ENCODE measurements at places on chromosomes 4 and X. TPM values are rescaled to one million over a fixed set of nuclear protein-coding genes. Genes with fewer than 3 reads are reported as not detected.

GRCh38 chr4:157128395-157128794, 52.4 kb downstream of the GLRB start:
- peak; percentile 49 for DNase-seq

DNA sequence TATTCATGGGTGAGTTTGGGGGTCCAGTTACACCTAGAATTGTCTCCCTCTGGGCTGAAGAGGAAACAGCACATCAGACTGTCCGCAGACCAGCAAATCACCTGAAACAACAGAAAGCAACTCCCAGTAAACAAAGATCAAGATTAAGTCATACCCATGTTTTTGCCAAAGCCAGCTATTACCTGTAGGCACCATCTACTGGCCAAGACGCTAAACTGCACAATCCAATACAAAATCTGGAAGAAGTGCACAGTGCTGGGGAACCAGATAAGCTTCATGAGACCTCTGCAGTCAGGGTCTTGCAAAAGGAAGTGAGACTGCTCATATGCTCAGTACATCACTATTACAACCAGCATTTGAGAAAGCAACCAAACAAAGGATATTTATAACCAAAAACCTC, 157.5 kb upstream of the ITM2A start:
- no peak for DNase-seq

- DNase-seq: peak; percentile 77
These were observed 149.6 kb upstream of the MID1 start for GRCh38 chrX:10769696-10770619.

DNA sequence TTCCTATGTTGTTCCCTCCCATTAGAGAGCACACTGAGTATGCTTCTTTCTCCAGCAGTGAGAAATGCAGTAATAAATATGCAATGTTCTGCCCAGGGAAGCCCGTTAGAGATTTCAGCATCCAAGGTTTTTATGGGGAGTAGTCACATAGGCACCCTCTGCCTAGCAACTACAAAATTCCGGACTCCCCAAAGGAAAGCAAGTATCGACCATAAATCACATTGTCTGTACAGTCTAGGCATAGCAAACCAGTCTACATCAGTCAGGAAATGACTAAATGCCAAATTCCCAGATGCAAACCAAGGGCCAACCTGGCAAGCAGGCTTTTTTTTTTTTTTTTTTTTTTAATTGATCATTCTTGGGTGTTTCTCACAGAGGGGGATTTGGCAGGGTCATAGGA, 34.8 kb downstream of the GPR101 start:
- no peak for DNase-seq

DNA sequence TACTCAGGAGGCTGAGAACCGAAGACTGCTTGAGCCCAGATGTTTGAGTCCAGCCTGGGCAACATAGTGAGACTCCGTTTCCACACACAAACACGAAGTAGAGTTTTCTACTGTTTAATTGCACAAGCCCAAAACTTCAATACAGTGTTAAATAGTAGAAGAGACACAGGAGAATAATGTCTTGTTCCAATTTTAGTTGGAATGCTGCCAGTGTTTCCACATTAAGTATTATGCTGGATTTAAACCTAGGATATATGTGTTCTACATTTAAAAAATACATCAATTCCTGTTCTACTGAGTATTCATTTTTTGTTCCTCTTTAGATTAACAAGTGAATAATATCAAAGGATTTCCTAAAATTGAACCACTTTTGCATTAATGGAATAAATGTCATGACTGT, 91.3 kb downstream of the LCORL start:
- peak; percentile 12 for DNase-seq

GRCh38 chr4:24093446-24093845, 203.6 kb upstream of the PPARGC1A start:
- DNase-seq: no peak

PABPC1L2B gene
- total RNA-seq: not detected

BTC gene
- 32.9 TPM for total RNA-seq

MAGED4 gene
- 3.5 TPM for total RNA-seq

BEND2 gene
- total RNA-seq: not detected

AFF1 gene
- 41.1 TPM for total RNA-seq

GPR143 gene
- total RNA-seq: not detected

TMSB15A gene
- 8.9 TPM for total RNA-seq

Data from tongue (tissue), 3 donors.